ENCODE measurements at places on chromosomes 16 and 17.

DNA sequence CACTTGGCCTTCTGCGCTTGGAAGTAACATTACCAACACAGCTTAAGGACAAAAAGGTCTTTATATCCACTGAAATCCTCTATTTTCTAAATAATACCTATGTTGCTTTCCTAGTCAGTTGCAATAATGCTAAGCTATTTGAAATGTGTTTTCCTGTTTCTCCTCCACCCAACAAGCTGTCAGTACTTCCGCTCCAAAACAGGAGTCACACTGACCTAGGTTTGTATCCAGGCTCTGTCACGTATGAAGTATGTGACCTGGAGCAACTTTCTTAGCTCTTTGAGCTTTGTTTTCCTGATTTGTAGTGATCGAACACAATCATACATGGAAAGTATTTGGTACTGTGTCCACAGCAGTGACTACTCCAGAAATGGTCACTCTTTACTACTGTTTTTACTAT, 24.3 kb upstream of the MYLK3 start:
- DNase-seq = no peak

- peak; percentile 61 for DNase-seq
These were observed 831 bp upstream of the RCVRN start for GRCh38 chr17:9905902-9906301.

DNA sequence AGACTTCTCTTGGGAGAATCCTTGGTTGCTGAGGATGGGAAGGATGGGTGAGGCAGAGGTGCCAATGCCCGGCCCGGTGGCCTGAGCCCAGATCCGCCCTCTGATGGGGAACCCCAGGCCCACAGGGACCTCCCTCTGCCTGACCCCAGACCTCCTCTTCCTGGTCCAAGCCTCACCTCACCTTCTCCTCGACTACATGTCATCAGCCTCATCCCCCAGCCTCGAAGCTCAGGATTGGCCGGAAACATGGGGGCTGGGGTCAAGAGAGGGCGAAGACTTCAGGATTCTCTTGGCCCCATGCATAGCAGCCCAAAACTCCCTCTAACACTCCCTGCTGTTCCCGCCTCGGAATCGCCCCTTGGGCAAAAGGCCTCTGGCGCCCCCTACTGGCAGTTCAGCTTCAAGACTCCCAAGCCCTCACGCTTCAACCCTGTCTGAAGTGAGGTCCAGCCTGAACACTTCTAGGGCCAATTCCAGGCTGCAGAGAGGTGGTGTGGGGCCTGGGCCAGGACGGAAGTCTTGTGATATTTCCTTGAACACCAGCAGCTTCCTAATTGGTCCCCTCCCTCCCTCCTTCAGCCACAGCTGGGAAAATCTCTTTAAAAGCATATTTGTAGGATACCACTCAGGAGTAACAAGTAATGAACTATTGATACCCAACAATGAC, 47.2 kb downstream of the ARHGAP27 start:
- peak; percentile 60 for DNase-seq

DNA sequence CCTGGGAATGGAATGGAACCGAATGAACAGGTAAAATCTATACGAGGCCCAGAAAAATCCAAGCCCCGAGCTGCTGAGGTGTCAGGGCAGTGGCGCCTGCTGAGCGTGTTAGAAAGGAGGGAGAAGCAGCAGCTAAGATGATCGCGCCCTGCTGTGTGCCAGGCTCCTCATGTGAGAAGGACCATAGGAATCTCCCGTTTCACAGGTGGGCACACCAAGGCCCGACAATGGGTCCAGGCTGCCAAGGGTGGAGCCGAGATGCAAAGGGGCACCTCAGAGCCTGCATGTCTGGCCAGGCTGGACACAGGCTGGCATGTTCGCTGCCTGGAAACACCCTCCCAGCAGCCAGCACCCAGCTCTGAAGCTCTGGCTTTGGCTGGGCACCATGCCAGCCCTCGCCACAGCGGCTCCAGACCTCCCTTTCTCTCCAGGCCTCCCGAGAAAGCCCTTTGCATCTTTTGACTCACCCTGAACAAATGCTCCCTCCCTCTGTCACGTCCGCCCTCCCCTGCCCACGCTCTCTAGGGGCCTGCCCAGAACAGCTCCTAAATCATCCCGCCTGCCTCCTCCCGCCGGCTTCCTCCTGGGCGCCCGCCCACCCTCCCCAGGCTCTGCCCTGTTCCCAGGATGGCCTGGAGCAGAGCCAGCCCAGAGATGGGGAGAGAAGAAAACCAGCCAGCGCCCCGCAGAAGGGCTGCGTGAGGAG, 217.8 kb upstream of the GSE1 start:
- DNase-seq = peak; percentile 92

DNA sequence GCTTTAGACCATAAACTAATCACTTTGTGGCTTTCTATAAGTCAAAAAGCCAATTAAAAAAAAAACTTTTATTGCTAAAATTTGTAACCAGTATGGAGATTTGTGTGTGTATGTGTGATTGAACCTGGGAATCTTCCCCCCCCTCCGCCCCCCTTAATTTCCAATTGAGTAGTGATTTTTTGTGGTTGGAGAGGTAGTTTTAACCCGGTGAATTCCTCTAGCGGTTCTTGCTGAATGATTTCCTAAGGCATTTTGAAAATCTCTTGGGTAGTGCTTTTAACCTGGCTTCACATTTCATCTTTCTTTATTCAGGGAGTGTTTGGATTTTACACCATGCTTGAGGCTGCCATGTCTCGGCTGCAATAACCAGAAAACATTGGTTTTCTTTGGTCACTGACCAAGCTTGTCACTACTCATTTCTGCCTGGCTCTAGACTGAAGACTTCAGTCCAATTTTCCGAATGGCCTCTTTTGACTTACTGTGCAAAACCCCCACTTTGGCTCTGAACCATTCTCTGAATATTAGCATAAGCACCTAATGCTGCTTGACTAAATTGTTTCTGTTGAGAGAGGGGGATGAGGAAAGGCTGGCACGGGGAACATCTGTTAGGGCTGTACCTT, 35.6 kb downstream of the PRKCA start:
- no peak for DNase-seq
